ENCODE measurements at places on chromosomes 7 and 10.

GRCh38 chr10:85457191-85457590 lies 909.4 kb downstream of the GRID1 start:
- DNase-seq = no peak

- no peak for DNase-seq
These were observed 366.9 kb downstream of the XPNPEP1 start for GRCh38 chr10:109556399-109556798.

DNA sequence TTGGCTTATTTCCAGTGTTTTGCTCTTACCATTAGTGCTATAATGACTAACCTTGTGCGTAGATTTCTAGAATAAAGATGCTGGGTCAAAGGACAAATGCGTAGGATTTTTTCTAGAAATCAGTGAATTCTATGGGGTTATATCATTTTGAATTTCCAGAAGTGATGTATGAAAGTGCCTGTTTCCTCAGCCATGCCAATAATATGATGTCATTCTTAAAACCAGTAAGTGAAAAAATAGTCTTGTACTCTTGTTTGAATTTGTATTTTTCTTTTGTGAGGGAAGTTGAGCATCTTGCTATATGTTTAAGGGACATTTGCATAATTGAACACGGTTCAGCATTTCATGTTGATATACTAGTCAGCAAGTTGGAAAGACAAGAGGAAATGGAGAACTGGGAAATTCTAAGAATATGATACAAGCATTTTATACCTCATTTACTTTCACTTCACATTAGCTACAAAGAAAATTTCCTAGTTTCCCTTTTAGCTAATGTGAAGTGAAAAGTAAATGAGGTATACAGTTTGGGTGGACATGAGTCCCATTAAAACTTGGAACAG lies 3.8 kb upstream of the DNAH11 start:
- DNase-seq = no peak

- peak; percentile 43 for DNase-seq
These were observed 12.7 kb upstream of the EFCAB10 start for GRCh38 chr7:105594034-105594433.

GRCh38 chr10:30456266-30456665 lies 22.3 kb downstream of the MAP3K8 start:
- peak; percentile 90 for DNase-seq

- DNase-seq = peak; percentile 20
These were observed 521.6 kb upstream of the SORCS1 start for GRCh38 chr10:107686095-107686494.

- DNase-seq = no peak
These were observed 175.6 kb downstream of the TCF7L2 start for GRCh38 chr10:113125612-113126011.

GRCh38 chr7:157469181-157470016 lies 132.6 kb downstream of the DNAJB6 start:
- no peak for DNase-seq

GRCh38 chr7:66142334-66142733 lies 27.7 kb downstream of the CRCP start:
- no peak for DNase-seq

- DNase-seq = no peak
These were observed 258.6 kb downstream of the CNTNAP2 start for GRCh38 chr7:146375170-146375569.

- DNase-seq = no peak
These were observed 362.7 kb downstream of the IPMK start for GRCh38 chr10:57905010-57905409.

- no peak for DNase-seq
These were observed 16.8 kb upstream of the TES start for GRCh38 chr7:116193329-116194087.

GRCh38 chr7:151403764-151404163 lies 6.1 kb downstream of the WDR86 start:
- DNase-seq = no peak

DNA sequence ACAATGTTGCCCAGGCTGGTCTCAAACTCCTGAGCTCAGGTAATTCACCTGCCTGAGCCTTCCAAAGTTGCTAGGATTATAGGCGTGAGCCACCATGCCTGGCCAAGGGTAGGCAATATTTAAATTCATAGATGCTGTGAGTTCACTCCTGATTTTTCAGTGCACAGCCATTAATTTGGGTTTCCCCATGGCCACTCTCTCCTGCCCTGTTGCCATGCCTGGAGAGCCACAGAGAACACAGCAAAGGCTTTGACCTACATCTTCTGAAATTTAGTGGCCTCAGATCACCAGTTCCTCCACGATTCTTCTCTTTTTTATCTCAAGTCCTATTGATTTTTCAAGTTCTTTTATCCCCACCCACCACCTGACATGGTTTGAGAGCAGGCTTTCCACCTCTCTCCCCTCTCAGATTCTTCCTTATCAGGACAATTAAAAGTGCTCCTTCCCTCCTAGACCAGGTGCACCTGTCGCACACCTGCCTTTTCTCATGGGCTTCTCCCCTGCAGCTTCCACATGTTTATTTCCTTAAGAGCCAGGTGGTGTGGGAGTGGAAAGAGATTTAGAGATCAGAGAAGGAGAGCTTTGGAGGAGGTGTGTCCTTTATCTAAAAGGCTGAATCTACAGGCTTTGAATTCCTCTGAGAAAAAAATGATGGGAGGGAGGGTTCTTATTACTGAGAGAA lies 123.8 kb downstream of the ADRA2A start:
- DNase-seq = no peak

DNA sequence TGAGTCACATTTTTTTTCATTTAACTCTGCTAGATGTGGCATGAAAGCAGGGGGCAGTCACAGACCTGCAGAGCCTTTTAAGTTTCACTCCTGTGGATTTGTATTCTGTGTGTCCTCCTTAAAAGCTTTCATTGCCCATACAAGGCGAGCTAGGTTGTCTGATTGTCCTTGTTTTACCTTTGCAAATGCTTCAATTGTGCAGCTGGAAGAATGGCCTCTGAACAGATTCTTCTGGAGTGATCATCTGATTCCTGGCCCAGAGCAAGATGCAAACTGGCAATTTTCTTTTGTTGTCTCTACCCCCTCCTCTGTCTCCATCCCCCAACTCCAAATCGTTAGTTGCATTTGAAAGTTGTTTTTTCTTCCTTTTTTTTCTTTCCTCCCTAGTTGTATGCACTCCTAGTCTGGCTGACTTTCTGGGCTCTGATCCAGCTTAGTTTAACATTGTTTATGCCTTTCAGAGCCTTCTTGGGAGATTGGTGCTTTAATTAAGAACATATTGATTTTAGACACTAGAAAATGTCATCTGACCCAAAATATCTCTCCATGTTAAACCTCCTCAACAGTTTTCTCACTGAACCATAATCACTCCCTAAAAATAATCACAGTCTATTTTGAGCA lies 150.2 kb downstream of the REEP3 start:
- DNase-seq = no peak

DNA sequence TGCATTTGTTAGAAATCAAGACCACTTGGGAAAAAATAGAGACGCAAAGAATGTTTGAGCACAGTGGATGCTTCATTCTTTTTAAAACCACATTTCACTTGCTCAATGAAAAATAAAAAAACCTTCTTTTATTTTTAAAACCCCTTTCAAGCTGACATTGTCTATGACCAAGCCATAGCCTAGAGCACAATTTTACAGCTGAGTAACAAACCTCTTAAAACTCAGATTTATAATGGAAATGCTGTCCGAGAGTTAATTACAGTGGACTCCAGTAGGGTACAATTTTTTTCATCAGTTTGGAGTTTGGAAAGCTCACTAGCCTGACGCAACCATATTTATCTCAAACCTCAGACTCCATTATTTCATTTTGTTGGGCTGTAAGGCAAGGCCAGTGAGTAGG lies 116.3 kb downstream of the RNLS start:
- DNase-seq = no peak

DNA sequence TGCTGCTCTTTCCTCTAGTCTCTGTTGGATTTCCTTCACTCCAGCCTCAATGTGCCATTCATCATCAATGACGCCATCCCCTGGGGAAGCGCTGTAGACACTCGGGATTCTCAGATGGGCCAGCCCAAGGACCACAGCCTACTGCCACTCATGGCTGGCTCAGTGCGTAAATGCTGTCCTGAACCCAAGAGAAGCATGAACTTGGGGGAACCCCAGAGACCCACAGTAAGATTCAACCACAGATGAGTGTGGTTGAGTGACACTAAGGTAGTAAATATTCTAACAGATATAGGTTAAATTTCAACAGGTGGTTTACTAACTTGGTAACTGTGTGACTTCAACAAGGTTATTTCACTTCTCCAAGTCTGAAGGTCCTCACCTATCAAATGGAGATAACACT lies 304.1 kb downstream of the GRM8 start:
- DNase-seq = no peak

- peak; percentile 67 for DNase-seq
These were observed 40.9 kb upstream of the MET start for GRCh38 chr7:116630932-116631671.

DNA sequence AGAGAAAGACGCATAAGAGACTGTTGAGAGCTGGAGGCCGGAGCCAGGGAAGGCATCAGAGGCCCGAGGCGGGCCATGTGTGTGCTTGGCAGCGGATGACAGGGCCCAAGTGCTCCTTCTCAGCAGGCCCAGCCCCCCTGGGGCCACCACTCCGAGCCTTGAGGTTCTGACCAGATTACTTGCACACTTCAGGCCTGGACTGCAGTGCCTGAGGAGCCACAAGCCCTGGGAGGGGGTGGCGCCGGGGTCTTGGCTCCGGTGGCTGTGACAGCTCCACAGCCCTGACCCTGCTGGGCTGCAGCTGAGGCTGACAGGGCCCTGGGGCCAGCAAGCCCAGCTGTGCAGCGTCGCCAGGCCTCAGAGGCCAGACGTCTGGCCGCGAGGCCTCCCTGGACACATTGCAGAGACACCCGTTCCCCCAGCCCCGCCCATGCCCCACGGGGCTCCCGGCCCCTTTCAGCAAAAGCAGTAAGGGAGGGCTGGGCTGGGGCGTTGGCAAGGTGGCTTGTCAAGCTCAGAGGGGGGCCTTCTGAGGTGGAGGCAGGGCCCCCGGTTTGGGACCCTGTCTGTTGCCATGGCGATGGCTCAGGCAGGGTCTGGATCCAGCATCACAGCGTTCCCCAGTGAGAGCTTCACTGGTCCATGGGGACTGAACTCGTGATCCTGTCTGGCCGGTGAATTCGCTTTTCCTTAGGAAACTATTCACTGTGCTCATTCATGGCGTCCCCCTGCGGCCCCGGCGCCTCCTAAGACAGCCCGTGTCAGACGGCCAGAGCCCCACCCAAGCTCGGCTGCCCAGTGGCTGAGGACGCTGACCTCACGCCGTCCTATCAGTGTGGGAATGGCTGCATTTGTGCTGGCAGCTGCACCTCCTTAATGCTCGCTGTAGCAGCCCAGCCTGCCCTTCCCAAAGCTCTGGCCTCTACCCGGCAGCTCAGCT lies 5.7 kb downstream of the ELN start:
- no peak for DNase-seq

DNA sequence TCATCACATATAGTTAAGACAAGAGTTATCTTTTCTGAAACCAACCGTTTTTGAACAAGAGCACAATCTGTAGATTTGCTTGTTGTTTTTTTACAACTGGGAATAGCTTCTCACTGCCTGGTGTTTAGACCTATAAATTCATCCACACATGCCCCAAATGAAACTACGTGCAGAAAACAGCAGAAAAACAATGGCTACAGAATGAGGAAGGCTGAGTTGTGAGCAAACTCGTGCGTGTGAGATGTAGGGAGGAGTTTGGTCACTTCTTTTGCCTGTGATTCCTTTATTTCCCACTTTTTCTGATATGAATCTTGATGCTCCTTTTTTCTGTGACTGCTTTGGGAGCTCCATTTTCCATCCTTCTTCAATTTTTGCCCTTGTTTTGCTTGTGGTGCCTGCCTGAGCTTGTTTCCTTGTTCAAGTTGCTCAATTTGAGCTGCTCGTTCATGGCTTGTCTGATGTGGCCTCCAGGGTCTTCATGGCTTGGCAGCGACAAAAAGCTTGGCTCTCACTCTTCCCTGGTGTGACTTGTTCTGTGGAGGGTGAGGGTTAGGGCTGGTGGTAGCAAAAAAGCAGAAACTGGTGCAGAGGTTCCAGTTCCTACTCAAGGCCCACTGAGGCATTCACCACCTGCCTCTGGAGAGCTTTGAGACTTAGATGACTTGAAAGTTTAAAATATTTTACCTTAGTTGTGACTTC lies 76.9 kb downstream of the ZNF365 start:
- DNase-seq = no peak

GRCh38 chr10:44647877-44648542 lies 263.1 kb upstream of the CXCL12 start:
- no peak for DNase-seq

- peak; percentile 84 for DNase-seq
These were observed 112.1 kb downstream of the SGMS1 start for GRCh38 chr10:50511492-50512213.

DNA sequence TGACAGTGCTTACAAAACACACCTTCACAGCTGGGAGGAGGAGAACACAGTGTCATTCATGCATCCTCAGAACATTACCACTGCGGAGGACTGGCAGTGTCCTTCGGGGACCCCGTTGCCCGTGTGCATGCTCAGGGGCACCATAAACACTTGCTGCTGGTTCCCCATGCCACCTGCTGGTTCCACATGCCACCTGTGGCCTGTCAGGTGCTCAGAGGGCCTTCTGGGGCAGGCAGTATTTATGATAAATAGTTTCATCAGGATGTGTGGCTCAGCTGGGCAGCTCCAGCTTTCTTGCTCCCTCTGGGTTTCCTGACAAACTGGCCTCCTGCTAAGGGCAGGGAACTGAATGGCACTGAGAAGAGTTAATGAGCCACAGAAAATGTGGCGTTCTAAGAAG lies 32.1 kb downstream of the CELF2 start:
- DNase-seq = no peak

GRCh38 chr10:125094806-125095205 lies 65.6 kb downstream of the CTBP2 start:
- no peak for DNase-seq

DNA sequence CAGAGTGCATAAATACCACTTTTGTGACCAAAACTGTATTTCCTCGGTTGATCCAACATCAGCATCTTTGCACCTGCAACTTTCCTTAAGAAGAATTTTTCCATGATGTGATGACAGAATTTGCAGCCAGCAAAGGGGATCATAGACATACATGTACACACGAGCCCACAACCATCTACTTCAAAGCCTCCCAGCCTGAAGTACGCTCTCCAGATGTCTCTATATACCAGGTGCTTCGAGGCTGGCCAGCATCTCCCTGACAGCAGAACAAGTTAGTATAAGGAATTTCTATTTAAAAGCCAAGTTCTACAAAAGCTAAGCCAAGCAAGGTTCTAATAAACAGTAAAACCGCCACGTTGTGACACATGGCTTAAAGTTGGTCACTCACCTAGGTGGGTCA lies 328.5 kb downstream of the KCNMA1 start:
- no peak for DNase-seq

DNA sequence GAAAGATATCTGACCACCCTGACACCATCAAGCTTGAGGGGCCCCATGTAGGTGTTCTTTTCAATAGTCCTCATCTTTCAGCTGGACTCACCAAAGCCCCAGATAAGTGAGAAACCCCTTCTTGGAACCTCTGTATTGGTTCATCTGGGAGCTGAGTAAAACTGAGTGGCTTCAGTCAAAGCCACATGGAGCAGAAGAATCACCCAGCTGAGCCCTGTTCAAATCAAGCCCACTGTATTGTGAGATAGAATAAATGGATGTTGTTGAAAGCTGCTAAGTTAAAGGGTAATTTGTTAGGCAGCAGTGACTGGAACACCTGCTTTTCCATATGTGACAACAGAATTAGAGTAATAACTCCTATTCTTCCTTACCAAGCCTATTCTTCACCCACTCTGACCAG lies 64.8 kb upstream of the SDK1 start:
- DNase-seq = no peak

- DNase-seq = no peak
These were observed 5.0 kb downstream of the TRIM24 start for GRCh38 chr7:138465046-138465445.
